MCF 10A (cell line): ENCODE measurements at places on chromosomes 16 and 17.

- no peak for DNase-seq
Observed at GRCh38 chr17:67165201-67165600, 79.8 kb downstream of the HELZ start.

- no peak for DNase-seq
Observed at GRCh38 chr17:3006801-3007200, 56.6 kb downstream of the OR1D5 start.

DNA sequence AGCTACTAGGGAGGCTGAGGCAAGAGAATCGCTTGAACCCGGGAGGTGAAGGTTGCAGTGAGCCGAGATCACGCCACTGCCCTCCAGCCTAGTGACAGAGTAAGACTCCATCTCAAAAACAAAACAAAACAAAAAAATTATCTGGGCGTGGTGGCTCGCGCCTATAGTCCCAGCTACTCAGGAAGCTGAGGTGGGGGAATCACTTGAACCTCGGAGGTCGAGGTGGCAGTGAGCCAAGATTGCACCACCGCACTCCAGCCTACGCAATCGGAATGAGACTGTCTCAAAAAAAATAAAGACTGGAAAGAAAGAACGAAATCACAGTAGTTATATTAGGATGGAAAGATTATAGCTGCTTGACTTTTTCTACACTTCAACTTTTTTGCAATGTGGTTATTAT is 18.9 kb downstream of the COG1 start:
- no peak for DNase-seq

GRCh38 chr17:13749891-13750235 is 148.1 kb upstream of the HS3ST3A1 start:
- DNase-seq = no peak

GRCh38 chr17:47918991-47919390 is 22.4 kb upstream of the PNPO start:
- DNase-seq = no peak

DNA sequence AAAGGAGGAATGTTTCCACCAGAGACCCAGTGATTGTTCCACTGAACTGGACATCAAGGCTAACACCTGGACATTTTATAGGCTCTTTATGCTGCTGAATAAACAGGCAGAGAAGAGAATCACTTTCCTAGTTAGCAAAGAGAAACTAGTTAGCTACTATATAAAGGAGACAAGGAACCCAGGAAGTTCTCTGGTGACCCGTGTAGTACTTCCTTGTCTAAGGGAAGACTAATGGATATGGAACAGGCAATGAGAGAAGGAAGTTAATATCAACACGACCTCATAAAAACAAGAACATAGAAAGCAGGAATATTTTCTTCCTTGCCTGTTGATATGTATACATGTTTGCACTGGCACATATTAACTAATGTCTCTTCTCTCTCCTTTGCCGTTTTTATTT is 30.8 kb upstream of the RPL38 start:
- DNase-seq = no peak
